ENCODE measurements at places on chromosomes 3 and 15. TPM values are rescaled to one million over a fixed set of nuclear protein-coding genes. Genes with fewer than 3 reads are reported as not detected.

Gene PLXNB1
- total RNA-seq = 94.3 TPM

Gene LRTM1
- not detected for total RNA-seq

Gene PRKCI
- 45.9 TPM for total RNA-seq

Gene CIP2A
- total RNA-seq = 3.2 TPM

Gene GP5
- 0.38 TPM for total RNA-seq

Gene CHRFAM7A
- total RNA-seq = 9.6 TPM

Gene EXD1
- total RNA-seq = not detected

Gene CPEB1
- 2.7 TPM for total RNA-seq

Gene KBTBD12
- total RNA-seq = 0.95 TPM

Gene NDUFB5
- total RNA-seq = 93.9 TPM

DNA sequence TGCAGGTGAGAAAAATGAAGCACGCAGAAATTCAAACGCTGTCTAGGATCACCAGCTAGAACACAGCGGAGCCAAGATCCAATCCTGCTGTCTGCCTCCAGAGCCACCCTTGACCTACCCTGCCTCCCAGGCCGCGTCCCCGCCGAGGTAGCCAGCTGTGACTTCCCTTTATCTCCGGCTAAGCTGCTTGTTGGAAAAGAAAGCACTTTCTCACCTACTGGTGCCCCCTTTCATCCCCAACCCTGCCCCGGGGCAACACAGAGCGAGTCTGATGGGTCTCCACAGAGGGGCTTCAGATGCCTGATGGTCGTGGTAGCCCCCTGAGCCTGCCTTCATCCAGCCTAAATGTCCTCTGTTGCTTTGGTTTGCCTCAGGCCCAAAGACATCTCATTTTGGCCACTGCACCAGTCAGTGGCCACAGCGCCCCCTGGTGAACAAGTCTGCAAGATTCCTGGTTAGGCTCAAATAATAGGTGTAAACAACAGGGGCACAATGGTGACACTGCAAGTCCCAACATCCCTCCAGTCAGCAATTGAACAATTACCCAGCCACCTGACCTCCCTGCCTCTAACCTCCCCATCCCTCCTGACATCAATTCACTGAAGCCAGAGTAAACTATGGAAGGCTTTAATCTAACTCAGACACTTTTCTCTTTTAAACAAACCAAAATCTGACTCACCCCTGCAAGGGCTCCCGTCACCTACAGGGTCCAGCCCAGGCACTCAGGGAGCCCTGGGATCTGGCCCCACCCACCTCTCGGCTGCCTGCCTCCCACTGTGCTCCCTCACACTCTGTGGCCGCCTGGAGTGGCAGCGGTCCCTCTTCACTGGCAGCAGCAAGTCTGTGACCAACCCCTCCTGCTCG is 27.3 kb upstream of the BCL2L10 start:
- peaks cover 12% of the 10 kb centered on the region for H3K36me3 ChIP-seq
- no peak overlapping the region for H3K27ac ChIP-seq
- peak; percentile 73 for DNase-seq
- no peak overlapping the region for H3K4me3 ChIP-seq
- H3K27me3 ChIP-seq = no peaks in the 10 kb centered on the region

GRCh38 chr3:187044206-187044605 is 95.1 kb downstream of the RPL39L start:
- H3K36me3 ChIP-seq = peaks cover 30% of the 10 kb centered on the region
- no peak overlapping the region for H3K4me3 ChIP-seq
- H3K4me1 ChIP-seq = peaks cover 48% of the 10 kb centered on the region
- no peak overlapping the region for H3K27ac ChIP-seq

DNA sequence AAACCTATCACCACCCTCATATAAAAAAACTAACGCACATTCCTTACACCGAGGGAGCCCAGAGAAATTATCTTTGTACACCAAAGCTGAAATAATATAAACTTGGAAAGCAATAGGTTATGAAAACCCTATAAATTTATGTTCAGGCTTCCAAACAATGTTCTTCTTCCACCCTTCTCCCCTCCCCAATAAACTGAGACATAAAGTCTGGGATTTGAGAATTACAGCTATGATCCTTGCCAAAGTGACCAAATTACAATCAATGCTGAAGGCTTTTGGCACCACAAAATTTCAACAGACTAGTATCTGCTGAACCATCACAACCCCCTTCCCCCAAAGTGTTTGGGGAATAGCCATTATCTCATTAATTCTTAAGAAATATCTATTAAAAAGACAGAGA is 237.8 kb downstream of the FMN1 start:
- no peaks in the 10 kb centered on the region for H3K27me3 ChIP-seq
- H3K36me3 ChIP-seq = no peaks in the 10 kb centered on the region
- no peak overlapping the region for H3K27ac ChIP-seq
- no peak for DNase-seq

DNA sequence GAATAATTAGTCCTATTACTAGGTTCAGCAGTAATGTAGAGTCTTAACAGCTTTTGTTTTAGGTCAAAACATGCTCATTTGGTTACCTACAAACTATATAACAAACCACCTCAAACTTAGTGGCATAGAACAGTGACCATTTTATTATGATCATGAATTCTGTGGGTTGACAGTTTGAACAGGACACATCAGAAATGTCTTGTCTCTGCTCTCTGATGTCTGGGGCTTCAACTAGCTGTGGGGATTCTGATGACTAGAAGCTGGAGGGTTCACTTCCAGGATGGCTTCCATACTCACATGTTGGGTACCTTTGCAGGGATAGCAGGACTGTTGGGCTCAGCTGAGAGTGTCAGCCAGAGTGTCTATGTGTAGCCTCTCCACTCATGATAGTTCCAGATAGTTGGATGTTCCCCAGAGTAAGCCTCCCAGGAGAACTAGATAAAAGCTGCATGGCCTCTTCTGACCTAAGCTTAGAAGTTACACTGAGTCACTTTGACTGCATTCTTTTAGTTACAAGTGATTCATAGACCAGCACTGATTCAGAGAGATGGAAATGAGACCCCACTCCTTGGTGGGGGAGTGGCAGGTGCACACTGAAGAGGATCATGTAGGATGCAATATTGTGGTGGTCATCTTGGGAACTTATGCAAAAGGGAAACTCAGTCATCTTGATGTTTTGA is 32.6 kb downstream of the PLCL2 start:
- H3K36me3 ChIP-seq = no peaks in the 10 kb centered on the region
- no peak overlapping the region for H3K4me3 ChIP-seq
- H3K27ac ChIP-seq = no peak overlapping the region
- no peaks in the 10 kb centered on the region for H3K4me1 ChIP-seq

DNA sequence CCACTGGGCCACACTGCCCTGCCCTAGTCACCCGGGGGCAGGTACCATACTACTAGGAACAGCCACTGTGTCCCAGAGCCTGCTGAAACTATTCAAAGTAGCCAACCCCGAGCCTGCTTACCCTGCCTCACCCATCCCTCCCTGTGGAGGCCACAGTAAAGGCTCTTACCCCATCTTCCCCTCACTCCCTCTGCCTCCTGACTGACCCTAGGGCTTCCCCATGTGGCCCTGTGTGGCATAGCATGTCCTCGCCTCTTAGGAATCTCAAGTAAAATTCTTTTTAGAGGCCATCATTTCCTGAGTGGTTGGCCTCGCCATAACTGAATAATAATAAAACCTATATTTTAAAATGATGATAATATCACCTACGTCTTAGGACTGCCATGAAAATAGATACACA is 112.2 kb upstream of the SLC6A11 start:
- no peak for DNase-seq
- no peaks in the 10 kb centered on the region for H3K36me3 ChIP-seq
- H3K27ac ChIP-seq = no peak overlapping the region
- H3K4me3 ChIP-seq = no peak overlapping the region
- H3K27me3 ChIP-seq = peaks cover 57% of the 10 kb centered on the region
- no peaks in the 10 kb centered on the region for H3K4me1 ChIP-seq

DNA sequence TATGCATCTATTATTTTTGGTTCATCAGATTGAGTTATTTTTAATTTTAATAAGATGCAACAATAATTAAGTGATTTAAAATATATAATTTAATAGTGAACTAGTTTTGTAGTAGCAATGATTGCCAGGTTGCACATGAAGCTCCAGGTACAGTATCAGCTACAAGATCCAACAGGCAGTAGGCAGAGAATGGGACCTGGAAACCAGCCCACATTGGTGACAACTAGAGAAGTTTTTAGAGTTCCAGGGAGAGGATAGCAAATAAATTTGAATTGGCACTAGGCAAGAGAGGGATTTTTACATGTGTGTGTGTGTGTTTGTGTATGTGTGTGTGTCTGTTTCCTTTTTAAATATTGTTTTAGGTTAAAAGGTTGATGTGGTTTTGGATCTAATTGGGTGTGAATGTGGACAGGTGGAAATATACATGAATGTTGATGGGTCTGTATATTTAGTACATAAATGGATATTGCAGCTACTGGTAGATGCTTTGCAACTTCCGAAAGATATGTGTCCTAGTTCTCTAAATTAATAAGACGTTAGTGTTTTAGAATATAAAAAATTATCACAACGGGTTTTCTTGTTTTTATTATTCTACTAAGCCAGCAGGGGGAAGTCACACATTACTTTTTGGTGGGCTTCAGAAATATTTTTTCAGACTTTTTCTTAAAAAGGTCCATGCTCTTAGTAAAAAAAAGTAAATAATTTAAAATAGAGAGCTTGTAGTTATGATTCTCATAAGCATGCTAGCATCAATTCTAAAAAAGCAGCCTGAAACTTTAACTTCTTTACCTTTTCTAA is 110.1 kb upstream of the GBE1 start:
- H3K36me3 ChIP-seq = no peaks in the 10 kb centered on the region
- no peaks in the 10 kb centered on the region for H3K27me3 ChIP-seq
- no peak overlapping the region for H3K4me3 ChIP-seq
- no peak for DNase-seq
- no peak overlapping the region for H3K27ac ChIP-seq

- H3K27ac ChIP-seq = no peak overlapping the region
- no peak overlapping the region for H3K4me3 ChIP-seq
- H3K4me1 ChIP-seq = no peaks in the 10 kb centered on the region
- H3K27me3 ChIP-seq = no peaks in the 10 kb centered on the region
- DNase-seq = no peak
- no peaks in the 10 kb centered on the region for H3K36me3 ChIP-seq
Observed at GRCh38 chr15:68325726-68326125, 48.2 kb downstream of the FEM1B start.

- H3K27ac ChIP-seq = no peak overlapping the region
- no peak overlapping the region for H3K4me3 ChIP-seq
- no peaks in the 10 kb centered on the region for H3K27me3 ChIP-seq
Observed at GRCh38 chr3:98574132-98574531, 19.3 kb downstream of the CPOX start.

- H3K27me3 ChIP-seq = no peaks in the 10 kb centered on the region
- H3K36me3 ChIP-seq = no peaks in the 10 kb centered on the region
- no peak overlapping the region for H3K27ac ChIP-seq
Observed at GRCh38 chr3:129310111-129311011, 31.7 kb downstream of the HMCES start.

DNA sequence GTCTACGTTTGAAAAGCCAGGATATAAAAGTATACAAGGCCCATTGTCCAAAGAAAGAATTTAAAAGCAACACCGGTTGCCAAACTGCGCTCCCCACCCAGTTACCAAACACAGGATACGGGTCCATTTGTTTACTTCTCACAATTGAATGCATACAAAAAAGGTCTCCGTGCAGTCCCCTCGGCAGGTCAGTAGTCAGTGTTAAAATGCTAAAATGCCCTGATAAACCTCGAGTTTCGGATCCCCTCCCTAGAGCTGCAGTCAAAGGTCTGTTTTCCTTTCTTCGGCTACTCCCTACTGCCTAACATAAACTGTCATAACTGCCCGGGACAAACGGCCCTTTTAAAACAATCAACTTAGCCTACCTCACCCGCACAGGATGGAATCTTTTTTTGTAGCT is 534.6 kb downstream of the FOXP1 start:
- peak overlapping the region; percentile 50 for H3K27ac ChIP-seq
- H3K36me3 ChIP-seq = peaks cover 71% of the 10 kb centered on the region
- H3K4me3 ChIP-seq = no peak overlapping the region
- H3K27me3 ChIP-seq = no peaks in the 10 kb centered on the region
- DNase-seq = no peak

GRCh38 chr15:100759106-100759505 is 120.5 kb upstream of the ALDH1A3 start:
- H3K27me3 ChIP-seq = no peaks in the 10 kb centered on the region
- no peak overlapping the region for H3K4me3 ChIP-seq
- DNase-seq = no peak
- H3K27ac ChIP-seq = no peak overlapping the region

GRCh38 chr15:100175406-100176114 is 166.2 kb downstream of the ADAMTS17 start:
- no peaks in the 10 kb centered on the region for H3K36me3 ChIP-seq
- DNase-seq = no peak
- H3K4me3 ChIP-seq = no peak overlapping the region
- no peak overlapping the region for H3K27ac ChIP-seq
- no peaks in the 10 kb centered on the region for H3K4me1 ChIP-seq

DNA sequence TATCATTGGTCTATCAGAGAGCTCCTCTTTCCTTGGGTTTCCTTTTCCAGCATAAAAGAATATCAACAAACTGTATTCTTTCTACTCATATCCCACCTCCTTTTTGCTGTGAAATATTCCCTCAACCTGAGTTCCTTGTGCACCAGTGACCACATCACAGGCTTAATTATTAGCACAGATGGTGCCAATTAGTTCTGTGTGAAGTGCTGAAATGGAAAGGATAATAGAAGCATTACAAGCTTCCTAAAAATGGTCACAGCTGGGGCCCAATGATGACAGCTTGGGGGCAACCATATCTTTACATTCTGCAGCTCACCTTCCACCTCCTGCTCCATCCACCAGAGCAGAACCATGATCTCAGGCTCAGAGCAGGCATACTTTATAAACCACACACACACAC is 84.6 kb downstream of the ANO10 start:
- H3K4me3 ChIP-seq = no peak overlapping the region
- no peaks in the 10 kb centered on the region for H3K27me3 ChIP-seq
- no peaks in the 10 kb centered on the region for H3K4me1 ChIP-seq
- no peaks in the 10 kb centered on the region for H3K36me3 ChIP-seq
- DNase-seq = no peak

- no peak overlapping the region for H3K4me3 ChIP-seq
- DNase-seq = no peak
- no peaks in the 10 kb centered on the region for H3K4me1 ChIP-seq
- no peak overlapping the region for H3K27ac ChIP-seq
- peaks cover 100% of the 10 kb centered on the region for H3K27me3 ChIP-seq
Observed at GRCh38 chr3:181718369-181718768, 6.6 kb downstream of the SOX2 start.

- H3K4me1 ChIP-seq = peaks cover 8% of the 10 kb centered on the region
- DNase-seq = no peak
Observed at GRCh38 chr3:122674339-122674738, 6.3 kb upstream of the PARP14 start.

DNA sequence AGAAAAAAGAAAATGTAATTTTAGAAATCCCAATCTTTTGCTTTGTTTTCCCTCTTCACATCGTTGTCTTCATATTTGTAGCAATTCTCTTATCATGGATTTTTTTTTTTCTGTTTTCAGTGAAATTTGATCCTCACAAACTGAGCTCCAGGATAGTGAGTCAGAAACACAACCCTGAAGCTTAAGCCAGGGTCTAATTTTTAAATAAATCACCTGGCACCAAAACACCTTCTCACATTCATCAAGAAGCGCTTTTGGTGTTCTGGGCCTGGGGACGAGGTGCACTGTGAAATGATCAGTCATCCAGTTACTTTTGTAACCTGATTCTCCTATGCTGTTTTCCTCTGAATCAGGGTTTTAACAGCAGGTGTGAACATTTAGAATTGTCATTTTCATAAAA is 87.7 kb downstream of the REC114 start:
- no peak for DNase-seq
- no peak overlapping the region for H3K27ac ChIP-seq
- no peaks in the 10 kb centered on the region for H3K4me1 ChIP-seq
- no peaks in the 10 kb centered on the region for H3K36me3 ChIP-seq
- H3K4me3 ChIP-seq = no peak overlapping the region

- no peak for DNase-seq
- peaks cover 7% of the 10 kb centered on the region for H3K4me1 ChIP-seq
- no peaks in the 10 kb centered on the region for H3K27me3 ChIP-seq
- peak overlapping the region; percentile 32 for H3K27ac ChIP-seq
- no peak overlapping the region for H3K4me3 ChIP-seq
Observed at GRCh38 chr15:73800662-73801345, 47.7 kb upstream of the INSYN1 start.
